Glutamatergic neuron (in vitro differentiated cells): ENCODE measurements at places on chromosomes 2 and 18. TPM values are rescaled to one million over a fixed set of nuclear protein-coding genes. Genes with fewer than 3 reads are reported as not detected.

DNA sequence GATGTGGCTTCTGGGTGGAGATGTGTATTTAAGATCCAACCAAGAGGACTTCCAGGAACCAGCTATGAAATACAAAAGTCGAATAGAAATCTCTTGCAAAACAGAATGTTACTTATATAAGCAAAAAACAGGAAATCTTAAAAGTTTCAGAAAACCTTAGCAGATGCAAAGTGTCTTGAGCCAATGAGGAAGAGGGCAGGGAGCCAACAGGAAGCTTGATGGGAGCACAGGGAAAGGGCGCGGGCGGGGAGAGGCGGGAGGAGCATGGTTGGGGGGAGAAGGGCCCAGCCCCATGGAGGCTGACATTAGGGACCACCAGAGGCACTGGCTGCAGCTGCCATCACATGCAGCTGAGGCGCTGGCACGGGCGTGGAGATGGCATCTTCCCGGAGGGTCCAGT lies 203.3 kb downstream of the SNTG2 start:
- H3K36me3 ChIP-seq: no peaks in the 10 kb centered on the region
- H3K27me3 ChIP-seq: no peaks in the 10 kb centered on the region
- no peak overlapping the region for H3K4me3 ChIP-seq

- peaks cover 38% of the 10 kb centered on the region for H3K4me1 ChIP-seq
- H3K27me3 ChIP-seq: peaks cover 8% of the 10 kb centered on the region
- H3K36me3 ChIP-seq: peaks cover 16% of the 10 kb centered on the region
- H3K4me3 ChIP-seq: peak overlapping the region; percentile 92
Measured at GRCh38 chr2:25979001-25979400, 3.3 kb downstream of the KIF3C start.

Gene NTSR2
- not detected for total RNA-seq

- no peak overlapping the region for H3K4me3 ChIP-seq
- no peak overlapping the region for H3K27ac ChIP-seq
- H3K27me3 ChIP-seq: peaks cover 4% of the 10 kb centered on the region
- H3K4me1 ChIP-seq: peaks cover 8% of the 10 kb centered on the region
Measured at GRCh38 chr2:110864731-110865130, 132.4 kb downstream of the ACOXL start.

Gene NYAP2
- 0.32 TPM for total RNA-seq

- peaks cover 4% of the 10 kb centered on the region for H3K27me3 ChIP-seq
- no peak for DNase-seq
- no peaks in the 10 kb centered on the region for H3K4me1 ChIP-seq
- H3K36me3 ChIP-seq: no peaks in the 10 kb centered on the region
- H3K27ac ChIP-seq: no peak overlapping the region
Measured at GRCh38 chr2:20138696-20139095, 86.2 kb downstream of the SDC1 start.

DNA sequence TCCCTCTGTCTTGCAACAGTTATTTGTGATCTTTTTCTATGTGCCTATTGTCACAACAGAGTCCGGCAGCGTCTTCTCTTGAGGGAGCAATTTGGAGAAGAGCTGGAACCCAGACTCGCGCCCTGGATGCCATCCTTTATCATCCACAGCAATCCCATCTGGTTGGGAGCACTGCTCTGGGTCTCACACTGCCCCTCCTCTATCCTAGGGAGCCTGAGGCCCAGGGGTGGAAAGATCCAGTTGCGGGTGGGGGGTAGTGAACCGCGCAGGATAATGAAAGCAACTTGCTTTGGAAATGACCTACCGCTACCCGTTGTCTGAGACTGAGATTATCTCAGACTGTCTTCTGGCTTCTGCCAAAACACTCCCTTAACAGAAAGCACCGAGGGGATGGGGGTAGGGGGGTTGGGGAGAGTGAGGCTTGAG lies 713 bp downstream of the WBP1 start:
- no peaks in the 10 kb centered on the region for H3K36me3 ChIP-seq
- peaks cover 20% of the 10 kb centered on the region for H3K4me1 ChIP-seq
- H3K27me3 ChIP-seq: peaks cover 22% of the 10 kb centered on the region
- DNase-seq: no peak
- H3K27ac ChIP-seq: peak overlapping the region; percentile 97

Gene UGT1A8
- total RNA-seq: not detected

Gene CLEC4F
- total RNA-seq: 0.66 TPM

Gene SOCS6
- total RNA-seq: 12.4 TPM

GRCh38 chr2:234373481-234374149 lies 123.3 kb downstream of the ARL4C start:
- peaks cover 51% of the 10 kb centered on the region for H3K4me1 ChIP-seq
- DNase-seq: no peak
- H3K27me3 ChIP-seq: peaks cover 6% of the 10 kb centered on the region

DNA sequence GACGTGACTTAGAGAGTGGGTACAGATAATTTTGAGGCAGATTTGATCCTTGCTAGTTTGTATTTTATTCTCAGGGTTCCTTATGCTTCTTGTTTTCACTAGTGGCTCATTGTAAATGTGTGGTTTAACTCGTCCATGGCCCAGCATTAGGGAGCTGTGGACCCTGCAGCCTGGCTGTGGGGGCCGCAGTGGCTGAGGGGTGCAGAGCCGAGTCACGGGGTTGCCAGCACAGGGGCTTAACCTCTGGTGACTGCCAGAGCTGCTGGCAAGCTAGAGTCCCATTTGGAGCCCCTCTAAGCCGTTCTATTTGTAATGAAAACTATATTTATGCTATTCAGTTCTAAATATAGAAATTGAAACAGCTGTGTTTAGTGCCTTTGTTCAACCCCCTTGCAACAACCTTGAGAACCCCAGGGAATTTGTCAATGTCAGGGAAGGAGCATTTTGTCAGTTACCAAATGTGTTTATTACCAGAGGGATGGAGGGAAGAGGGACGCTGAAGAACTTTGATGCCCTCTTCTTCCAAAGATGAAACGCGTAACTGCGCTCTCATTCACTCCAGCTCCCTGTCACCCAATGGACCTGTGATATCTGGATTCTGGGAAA lies 269.9 kb downstream of the MYT1L start:
- no peak overlapping the region for H3K27ac ChIP-seq
- DNase-seq: no peak
- H3K4me1 ChIP-seq: peaks cover 17% of the 10 kb centered on the region
- H3K27me3 ChIP-seq: no peaks in the 10 kb centered on the region
- peaks cover 12% of the 10 kb centered on the region for H3K36me3 ChIP-seq

DNA sequence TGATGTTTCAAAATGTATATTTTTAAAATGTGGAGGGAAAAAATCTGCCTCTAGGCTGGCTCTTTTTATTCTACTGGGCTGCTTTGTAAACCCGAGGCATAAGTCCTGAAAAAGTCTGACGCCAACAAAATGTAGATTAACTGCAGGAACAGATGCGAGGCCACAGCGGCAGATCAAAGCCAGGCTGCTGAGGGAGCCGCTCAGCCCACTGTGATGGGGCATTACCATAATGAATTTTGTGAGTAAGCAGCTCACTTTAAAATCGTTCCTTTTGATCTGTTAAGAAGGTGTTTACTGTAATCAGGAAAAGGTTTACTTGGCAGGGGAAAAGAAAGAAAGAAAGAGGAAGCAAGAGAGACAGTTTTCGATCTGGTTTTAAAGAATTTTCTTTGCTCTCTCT lies 269.0 kb downstream of the ICOS start:
- H3K36me3 ChIP-seq: no peaks in the 10 kb centered on the region
- peaks cover 3% of the 10 kb centered on the region for H3K4me1 ChIP-seq
- DNase-seq: peak; percentile 58
- H3K27me3 ChIP-seq: no peaks in the 10 kb centered on the region
